ENCODE measurements at places on chromosomes 2 and 18.

DNA sequence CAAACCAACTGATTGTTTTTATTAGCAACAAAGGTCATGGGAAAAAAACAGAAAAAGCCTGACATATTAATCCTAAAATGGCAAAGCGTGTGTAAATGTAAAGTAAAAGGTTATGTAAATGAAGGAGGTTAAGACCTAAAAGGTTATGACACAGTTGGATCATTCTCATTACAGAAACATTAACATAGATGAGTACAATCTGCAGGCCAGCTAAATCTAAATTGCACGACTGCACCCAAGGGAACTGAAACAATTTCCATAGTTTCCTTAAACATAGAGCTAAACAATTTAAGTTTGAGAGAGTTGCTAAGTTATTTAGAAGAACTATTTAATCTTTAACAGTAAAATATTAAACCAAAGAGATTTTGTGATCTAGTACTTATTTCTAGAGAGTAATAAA is 151.6 kb upstream of the UBE2E3 start:
- no peak for DNase-seq

DNA sequence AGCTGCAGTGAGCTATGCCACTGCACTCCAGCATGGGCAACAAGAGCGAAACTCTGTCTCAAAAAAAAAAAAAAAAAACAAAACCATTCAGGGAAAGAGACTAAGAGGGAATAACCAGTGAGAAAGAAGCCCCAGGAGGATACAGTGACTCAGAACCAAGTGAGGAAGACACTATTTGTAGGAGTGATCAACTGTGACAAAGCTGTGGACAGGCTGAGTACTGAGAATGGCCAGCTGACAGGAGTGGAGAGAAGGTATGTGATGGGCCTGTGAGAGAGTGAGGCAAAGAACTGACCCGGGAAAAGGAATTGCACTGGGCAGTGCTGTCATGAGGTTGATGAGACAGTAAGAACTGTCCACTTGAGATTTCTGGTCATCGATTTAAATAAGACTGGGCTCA is 6.7 kb upstream of the LCT start:
- DNase-seq: no peak

GRCh38 chr2:47219970-47220369 is 64.9 kb upstream of the STPG4 start:
- DNase-seq: no peak

DNA sequence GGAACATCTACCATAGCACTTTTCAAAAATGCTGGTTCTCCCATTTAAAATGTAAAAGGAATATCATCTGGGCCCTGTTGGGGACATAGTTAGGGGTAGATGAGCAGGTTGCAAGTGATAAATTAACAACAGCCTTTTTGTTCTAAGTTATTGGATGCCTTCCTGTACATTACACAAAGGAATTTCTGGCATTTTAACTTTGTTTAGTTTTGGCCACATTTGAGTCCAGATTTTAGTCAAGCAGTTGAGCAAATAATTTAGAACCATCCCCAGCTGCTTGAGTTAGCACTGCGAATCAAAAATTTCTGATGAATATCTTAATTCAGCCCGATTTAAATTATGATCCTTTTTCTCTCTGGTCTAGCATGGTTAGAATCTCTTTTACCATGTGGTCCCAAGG is 124.4 kb downstream of the TTC27 start:
- no peak for DNase-seq

- DNase-seq: no peak
Measured at GRCh38 chr2:70347831-70348230, 46.0 kb upstream of the FAM136A start.

GRCh38 chr2:241953324-241953928 is 83.9 kb downstream of the RTP5 start:
- DNase-seq: no peak

GRCh38 chr18:56910967-56911366 is 235.9 kb upstream of the BOD1L2 start:
- no peak for DNase-seq

- DNase-seq: no peak
Measured at GRCh38 chr2:232261776-232262175, 116.8 kb upstream of the ALPP start.

DNA sequence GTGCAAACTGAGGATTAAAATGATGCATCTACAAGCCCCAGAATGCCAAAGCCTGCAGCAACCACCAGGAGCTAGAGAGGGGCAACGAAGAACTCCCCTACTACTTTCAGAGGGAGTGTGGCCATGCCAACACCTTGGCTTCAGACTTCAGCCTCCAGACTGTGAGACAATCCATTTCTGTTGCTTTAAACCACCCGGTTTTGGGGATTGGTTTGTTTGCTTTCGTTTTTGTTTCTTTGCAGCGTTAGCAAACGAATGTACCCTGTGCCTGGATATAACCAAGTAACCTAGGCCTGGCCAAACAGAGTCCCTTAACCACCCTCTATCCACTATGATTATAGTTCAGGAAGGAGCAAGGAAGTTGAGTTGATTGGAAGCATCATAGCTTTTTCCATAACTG is 171.2 kb upstream of the NCK2 start:
- no peak for DNase-seq

- DNase-seq: no peak
Measured at GRCh38 chr2:190877436-190877835, 3.2 kb upstream of the GLS start.

- no peak for DNase-seq
Measured at GRCh38 chr2:239539776-239540100, 138.9 kb upstream of the HDAC4 start.

- no peak for DNase-seq
Measured at GRCh38 chr2:137921105-137921880, 43.0 kb upstream of the HNMT start.

DNA sequence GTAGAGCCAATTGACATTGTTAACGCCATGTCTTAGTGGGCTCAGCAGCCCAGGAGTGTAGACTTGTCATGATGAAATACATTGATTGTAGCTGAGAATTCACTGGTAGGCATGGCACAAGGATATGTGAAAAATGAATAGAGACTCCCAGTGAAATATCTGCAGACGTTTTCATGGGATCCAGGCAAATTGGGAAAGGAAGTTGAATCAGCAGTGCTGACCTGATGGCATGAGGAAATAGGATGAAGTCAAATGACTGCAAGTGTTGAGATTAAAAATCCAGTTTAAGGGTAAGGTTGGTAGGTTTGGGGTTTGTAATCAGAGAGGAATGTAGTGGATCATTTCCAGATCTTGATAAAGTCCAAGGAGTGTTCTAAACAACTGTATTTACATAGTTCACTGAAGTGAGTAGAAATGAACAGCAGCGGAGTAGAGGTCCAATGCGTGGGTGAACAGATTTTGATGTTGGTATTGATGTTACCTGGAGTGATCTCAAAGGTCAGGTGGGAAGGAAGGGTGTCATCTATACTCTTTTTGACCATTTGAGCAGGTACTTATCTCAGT is 24.6 kb downstream of the INSIG2 start:
- DNase-seq: no peak

DNA sequence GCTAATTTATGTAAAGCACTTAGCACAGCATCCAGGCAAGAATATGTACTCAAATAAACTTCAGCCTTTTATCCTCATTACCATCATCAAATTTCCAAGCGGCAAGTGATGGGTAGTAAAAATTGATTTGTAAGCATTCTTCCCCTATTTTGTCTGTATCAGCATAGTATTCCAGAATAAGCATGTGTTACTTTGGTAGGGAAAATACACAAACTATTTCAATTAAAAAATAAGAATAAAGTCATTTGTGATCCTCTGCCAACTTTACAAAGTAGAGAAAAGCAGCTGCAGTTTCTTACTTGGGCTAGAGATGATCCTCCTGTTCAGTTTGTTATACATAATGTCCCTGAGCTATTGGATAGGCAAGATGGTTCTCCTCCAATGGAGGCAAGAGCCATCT is 493.2 kb downstream of the ZEB2 start:
- no peak for DNase-seq

- DNase-seq: no peak
Measured at GRCh38 chr18:36636237-36636817, 192.5 kb downstream of the TPGS2 start.

DNA sequence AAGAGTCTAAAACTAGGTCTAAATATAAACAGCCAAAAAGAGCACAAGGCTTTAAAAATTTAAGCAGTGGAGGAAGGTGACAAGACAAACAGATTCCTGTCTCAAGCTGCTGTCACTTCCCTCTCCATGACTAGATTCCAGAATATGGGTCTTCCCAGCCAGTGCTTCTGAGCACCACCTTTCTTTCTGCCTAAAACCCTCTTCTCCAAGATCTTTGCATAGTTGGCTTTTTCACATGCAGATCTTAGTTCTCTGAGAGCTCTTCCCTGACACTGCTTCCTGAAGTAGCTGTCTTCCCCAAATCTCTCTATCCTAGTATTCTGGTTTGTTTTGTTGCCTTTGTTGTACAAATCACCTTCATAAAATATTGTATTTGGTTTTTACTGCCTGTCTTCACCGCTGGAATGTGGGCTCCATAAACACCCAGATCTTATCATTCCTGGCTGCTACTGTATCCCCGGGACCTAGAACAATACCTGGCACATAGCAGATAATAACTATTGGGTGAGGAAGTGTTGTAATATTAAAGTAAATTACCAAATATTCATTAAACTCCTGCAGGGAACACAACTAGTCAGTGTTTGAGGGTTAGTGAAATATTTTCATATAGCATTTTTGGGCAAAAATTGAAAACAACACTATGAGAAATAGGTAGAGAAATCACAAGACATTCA is 150.2 kb downstream of the CCDC85A start:
- DNase-seq: no peak

DNA sequence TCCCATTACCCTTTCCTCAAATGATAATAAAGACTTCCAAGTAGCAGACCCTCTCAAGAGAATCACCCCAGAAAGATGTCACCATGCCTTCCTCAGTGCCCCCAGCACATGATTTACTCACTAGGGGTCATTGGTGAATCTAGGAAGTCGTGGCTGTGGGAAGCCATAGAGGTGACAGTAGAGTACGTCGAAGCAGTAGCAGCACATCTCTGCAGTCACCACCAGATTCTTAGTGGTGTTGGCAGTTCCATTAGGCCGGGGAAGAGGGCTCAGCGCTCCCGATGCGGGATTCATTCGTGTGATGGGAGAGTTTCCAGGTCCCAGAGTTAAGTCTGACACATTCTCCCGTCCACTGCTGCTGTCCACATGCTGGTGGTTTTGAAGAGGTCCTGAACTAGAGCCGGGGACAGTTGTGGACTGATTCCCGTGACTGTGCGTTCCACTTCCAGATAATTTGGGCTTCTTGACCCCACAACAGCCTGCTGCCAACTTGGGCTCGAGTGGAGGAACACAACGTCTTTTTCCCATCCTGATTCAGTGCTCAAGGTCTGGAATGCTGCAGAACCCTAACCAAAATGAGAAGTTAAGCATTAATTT is 12.0 kb downstream of the AMMECR1L start:
- no peak for DNase-seq

DNA sequence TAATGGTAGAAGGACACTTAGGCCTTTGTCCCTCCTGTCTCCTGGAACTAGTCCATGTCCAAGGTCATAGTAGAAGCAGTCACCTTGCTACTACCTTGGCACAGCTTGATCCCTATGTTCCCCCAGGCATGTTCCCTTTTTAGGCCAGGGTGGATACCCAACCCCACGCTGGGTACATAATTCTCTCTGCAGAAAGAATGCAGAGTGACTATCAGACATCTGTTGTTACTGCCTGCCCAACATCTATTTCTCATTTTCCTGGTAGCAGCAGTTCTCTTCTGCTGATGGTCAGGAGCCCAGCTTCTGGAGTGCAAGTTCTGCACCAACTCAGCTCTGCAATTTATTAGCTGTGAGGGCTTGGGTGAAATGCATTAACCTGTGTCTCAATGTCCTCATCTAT is 4.4 kb upstream of the METTL21A start:
- DNase-seq: no peak

- no peak for DNase-seq
Measured at GRCh38 chr2:217551252-217551899, 451.4 kb downstream of the TNS1 start.

GRCh38 chr2:76283350-76283749 is 572.6 kb upstream of the GCFC2 start:
- no peak for DNase-seq

DNA sequence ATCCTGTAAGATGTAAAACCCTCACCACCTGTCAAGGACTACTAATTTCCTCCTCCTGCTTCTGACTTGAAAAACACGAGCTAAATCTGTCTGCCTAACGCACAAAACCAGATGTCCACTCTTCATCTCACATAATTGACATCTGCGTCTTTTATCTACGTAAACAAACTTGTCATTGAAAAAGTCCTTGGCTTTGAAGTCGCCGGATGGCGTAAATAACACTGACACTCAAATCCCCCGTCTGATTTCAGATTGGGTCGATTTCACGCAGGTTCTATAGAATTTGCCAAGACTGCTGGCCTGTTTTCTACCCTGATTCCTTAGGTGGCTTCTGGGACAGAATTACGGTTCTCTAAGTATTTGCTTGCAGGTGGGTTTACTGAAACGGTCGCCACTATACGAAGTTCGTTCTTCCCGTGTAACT is 539 bp upstream of the MOB4 start:
- no peak for DNase-seq

GRCh38 chr2:140580532-140581151 is 1550.2 kb downstream of the LRP1B start:
- no peak for DNase-seq

- no peak for DNase-seq
Measured at GRCh38 chr18:4134700-4135099, 320.4 kb downstream of the DLGAP1 start.

DNA sequence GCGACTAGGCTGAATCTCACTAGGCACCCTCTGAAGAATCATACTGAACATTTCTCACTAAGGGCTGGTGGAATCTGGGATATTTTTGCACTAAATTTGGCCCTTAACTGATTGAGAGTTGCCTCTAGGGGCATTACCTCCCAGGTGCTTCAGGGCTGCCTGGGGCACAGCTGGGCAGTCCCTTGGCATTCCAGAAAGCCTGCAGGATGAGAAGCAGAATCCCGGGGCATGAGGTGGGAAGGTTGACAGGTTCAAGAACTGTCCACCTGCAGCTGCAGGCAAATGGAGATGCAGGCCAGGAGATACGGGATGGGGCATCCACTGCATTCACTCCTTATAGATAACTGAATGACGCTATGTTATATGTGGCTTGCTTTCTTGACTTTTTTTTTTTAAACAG is 7.4 kb downstream of the RESP18 start:
- DNase-seq: no peak

GRCh38 chr2:52821631-52822030 is 946.0 kb upstream of the CHAC2 start:
- no peak for DNase-seq

GRCh38 chr2:15181092-15181745 is 379.9 kb downstream of the NBAS start:
- DNase-seq: no peak

DNA sequence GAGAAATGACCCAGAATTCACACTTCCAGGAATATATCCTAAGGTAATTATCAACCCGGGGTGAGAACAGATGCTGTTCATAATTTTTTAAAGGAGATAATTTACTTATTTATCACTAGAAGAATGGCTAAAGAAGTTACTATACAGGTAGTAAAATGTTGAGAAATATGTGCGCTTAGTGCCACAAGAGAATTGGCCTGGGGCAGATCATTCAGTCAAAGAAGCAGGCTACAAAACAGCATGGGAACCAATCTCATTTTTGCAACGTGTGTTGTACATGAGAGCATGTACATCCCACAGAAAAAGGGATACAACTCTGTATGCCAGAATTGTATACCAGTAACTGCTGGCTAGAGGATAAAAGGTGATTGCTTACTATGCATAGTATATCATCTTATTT is 75.2 kb downstream of the VIT start:
- no peak for DNase-seq

All from activated gamma-delta T cell treated with Interleukin-2 at 50 U/mL for 16 hours (primary cell).